Motor neuron (in vitro differentiated cells): ENCODE measurements at places on chromosomes 16 and 17.

DNA sequence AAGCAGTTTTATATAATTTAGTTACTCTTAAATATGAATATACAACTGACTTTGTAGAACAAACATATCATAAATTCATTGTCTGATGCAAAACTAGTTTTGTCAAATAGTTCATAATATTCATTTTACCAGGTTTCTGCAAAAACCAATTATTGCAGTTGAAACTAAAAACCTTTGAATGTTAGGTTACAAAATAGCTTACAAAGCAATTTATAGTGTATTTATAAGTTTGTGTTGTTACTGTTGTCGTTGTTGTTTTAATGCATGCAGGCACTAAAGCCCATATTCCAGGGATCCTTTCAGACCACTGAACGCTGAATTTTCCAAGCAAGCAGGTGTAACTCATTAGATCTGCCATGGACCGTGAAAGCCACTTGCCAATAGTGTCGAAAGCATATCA is 427.6 kb downstream of the ZFHX3 start:
- ATAC-seq: no peak

DNA sequence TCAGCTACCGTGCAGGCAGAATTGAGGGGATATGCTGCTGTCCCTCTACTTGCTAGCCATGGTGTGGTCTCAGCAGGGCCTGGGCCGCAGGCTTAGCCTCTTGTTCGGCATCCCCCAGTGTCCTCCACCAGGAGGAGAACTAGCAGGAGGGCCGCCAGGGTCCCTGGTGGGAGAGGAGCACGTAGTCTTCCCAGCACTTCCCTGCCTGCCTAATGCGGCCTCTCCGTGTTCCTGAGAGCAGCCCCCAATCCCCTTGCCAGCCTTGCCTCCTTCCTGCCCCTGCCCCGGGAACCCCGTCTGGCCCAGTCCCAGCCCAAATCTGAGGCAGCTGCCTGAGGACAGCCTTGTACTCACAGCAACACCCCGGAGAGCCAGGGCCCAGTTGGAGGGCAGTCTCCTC is 38.1 kb downstream of the PLD6 start:
- ATAC-seq: no peak

DNA sequence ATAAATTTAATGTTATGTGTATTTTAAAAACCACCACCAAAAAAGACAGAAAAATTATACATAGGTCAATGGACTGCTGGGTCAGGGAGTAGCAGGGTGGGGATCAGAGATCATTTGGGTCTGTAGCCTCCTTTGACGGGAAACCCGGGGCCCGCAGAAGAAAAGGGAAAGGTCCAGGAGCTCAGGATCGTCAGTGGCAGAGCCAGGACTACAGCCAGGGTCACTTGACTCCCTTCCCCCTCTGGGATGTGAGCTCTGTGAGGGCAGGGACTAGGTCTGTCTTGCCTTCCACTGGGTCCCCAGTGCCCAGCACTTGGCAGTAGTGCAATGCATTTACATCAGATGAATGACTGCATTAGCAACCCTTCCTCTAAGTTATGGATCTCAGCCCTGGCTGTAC is 62.1 kb downstream of the TOM1L2 start:
- no peak for ATAC-seq

DNA sequence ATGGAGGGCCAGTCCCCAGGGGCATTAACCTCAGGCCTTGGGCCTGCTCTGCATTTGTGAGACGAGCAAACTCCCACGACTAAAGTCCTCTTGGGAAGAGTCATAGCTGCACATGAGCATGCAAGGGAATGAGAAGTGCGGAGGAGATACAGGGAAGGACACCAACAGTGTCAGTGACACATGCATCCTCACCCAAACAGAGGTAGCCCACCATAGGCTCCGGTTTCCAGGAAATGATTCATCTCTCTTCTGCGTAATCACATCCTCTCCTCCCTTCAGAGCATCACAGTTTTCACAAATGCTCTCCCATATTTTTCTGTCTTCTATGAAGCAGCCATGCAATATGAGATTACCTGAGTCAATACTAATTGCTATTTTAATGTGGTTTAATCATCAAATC is 725.7 kb upstream of the GOT2 start:
- ATAC-seq: no peak

- ATAC-seq: no peak
These were observed 200.2 kb upstream of the TOX3 start for GRCh38 chr16:52747088-52747595.

DNA sequence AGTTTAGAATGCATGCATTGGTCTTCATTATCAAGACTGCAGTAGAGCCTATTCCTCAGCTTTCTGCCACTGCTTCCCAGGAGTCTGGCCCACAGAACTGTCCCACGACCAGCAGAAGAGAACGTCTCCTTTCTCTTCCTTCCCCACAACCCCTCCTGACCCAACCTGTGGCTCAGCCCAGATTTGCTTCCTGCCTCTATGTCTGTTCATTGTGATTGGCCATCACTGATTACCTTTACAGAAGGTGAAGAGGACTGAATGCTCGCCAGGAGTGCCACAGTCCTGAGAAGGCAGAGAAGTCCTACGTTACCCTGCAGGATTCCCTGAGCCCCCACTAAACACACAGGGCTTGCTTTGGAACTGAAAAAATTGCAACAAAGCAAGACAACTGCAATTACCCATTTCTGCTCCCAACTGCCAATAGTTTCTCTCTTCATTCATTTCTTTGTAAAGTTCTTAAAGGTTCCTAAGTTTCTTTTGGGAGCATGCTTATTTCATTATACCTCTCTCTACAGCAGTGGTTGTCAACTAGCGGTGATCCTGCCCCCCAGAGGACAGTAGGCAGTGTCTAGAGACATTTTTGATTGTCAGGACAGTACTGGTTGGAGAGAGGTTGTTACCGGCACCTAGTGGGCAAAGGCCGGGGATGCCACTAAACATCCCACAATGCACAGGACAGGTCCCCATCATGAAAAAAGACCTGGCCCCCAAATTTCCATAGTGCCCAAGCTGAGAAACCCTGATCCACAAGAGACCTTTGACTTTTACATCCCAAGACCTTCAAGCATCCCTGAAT is 4.5 kb upstream of the NAT9 start:
- ATAC-seq: no peak
